ENCODE measurements at places on chromosomes 5 and 9.

- ATAC-seq, result no peak
These were observed 393.5 kb downstream of the DIRAS2 start for GRCh38 chr9:90249094-90249493.

GRCh38 chr9:107647141-107647540, 157.6 kb upstream of the KLF4 start:
- ATAC-seq, result no peak

DNA sequence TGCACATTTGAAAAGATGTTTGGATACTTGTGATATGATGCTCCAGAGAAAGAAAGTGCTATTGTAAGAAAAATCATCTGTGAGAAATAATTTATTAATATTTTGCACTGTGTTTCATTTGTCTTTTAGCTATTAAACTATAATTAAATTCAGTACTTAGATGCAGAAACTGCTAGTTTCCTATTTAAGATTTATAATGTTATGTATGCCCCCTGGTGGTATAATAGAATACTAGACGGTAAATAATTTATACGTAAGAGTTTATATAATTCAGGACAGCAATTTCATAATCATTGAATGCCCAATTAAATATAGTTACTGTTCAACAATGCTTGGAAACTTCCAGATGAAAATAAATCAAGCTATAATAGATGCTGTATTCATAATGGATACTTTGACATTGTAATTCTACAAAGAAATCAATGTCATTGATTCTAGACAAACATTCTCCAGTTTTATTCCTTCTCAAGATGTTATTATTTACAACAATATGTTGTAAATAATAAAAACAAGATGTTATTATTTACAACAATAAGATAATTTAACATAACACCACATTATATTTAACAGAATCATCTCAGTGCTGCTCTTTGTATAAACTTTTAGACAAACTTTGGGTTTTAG, 101.0 kb downstream of the TMEM232 start:
- no peak for ATAC-seq

DNA sequence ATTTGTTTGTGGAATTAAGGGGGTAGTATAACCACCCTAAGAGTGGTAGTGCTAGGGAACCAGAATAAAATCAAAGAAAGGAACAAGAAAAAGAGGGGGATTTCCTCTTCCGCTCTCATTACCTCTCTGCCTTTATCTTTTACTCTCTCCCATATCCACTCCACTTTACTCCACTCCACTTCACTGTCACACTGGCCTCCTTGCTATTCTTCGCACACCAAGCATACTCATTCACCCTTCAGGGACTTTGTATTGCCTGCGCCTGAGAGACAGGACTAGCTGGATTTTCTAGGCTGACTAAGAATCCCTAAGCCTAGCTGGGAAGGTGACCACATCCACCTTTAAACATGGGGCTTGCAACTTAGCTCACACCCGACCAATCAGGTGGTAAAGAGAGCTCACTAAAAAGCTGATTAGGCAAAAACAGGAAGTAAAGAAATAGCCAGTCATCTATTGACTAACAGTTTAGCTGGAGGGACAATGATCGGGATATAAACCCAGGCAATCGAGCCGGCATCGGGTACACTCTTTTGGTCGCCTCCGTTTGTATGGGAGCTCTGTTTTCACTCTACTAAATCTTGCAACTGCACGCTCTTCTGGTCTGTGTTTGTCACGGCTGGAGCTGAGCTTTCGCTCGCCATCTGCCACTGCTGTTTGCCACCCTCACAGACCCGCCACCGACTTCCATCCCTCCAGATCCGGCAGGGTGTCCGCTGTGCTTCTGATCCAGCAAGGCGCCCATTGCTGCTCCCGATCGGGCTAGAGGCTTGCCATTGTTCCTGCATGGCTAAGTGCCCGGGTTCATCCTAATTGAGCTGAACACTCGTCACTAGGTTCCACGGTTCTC, 121.8 kb downstream of the FAM170A start:
- peak; percentile 84 for ATAC-seq

DNA sequence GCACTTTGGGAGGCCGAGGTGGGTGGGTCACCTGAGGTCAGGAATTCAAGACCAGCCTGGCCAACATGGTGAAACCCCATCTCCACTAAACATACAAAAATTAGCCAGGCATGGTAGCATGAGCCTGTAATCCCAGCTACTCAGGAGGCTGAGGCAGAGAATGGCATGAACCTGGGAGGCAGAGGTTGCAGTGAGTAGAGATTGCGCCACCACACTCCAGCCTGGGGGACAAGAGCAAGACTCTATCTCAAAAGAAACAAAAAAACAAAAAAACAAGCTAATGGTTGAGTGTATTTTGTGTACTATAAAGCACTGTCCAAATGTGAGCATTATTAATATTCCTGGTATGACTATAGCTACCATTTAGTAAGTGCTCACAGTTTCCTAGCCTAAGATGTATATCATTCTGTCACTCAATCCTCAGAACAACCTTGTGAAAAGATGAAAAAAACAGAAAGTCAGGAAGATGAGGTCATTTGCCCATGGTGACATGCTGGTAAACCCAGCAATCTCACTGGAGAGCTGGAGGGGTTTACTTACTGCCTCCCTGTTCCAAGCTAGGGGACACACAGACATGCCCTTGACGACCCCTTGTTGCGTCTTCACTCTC, 27.7 kb downstream of the ARHGEF37 start:
- ATAC-seq, result no peak

DNA sequence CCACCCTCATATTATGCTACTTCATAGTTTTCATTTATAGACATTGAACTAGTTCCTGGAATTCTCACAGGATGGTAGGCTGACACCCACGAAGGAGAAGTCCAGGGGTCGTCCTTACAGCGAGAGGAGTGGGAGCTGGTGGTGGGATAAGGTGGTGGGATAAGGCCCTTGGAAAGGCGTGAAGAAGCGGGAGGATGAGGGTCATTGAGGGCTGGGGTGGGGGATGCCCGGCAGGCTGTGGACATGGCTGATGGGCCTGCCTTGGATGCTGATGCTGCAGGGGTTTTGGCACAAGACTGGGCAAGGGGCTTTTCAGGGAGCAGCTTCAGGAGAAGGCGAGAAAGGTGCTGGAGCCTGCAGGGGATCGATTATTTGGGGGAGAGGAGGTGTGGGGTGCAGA, 9.4 kb downstream of the DAB2IP start:
- ATAC-seq, result no peak

Measured in esophagus mucosa (tissue), 1 donor.